ENCODE measurements at places on chromosomes 3 and 15.

DNA sequence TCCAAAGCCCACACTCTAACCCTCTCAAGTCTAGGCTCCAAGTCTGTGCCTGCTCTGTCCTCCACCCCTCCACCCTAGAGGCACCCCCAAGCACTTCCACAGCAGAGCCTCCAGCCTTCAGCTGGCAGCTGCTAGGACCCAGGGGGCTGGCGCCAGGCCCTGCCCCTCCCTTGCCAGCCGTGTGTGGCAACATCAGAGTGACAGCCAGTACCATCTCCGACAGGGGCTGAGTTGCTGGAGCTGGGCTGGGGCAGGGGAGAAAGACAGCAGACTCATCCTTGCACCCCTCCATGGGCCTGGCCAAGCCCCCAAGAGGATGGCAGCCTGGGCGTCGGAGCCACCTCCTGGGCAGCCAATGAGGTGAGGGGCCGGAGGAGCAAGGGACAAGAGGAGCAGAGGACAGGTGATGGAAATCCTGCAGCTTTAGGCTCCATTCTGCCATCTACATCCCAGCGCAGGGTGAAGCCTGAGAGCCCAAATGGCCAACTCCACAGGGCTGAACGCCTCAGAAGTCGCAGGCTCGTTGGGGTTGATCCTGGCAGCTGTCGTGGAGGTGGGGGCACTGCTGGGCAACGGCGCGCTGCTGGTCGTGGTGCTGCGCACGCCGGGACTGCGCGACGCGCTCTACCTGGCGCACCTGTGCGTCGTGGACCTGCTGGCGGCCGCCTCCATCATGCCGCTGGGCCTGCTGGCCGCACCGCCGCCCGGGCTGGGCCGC lies at the start of gene GPR62:
Gene GPR62 (plus strand): TSS at position 207 of the 718 bp plus-strand sequence. CDS start 272 bp downstream, at position 479.
- no peak for DNase-seq

- DNase-seq = no peak
These were observed 153.8 kb upstream of the RAP2B start for GRCh38 chr3:153008226-153008625.

- no peak for DNase-seq
These were observed 5.1 kb upstream of the DNAJA4 start for GRCh38 chr15:78259232-78259631.

DNA sequence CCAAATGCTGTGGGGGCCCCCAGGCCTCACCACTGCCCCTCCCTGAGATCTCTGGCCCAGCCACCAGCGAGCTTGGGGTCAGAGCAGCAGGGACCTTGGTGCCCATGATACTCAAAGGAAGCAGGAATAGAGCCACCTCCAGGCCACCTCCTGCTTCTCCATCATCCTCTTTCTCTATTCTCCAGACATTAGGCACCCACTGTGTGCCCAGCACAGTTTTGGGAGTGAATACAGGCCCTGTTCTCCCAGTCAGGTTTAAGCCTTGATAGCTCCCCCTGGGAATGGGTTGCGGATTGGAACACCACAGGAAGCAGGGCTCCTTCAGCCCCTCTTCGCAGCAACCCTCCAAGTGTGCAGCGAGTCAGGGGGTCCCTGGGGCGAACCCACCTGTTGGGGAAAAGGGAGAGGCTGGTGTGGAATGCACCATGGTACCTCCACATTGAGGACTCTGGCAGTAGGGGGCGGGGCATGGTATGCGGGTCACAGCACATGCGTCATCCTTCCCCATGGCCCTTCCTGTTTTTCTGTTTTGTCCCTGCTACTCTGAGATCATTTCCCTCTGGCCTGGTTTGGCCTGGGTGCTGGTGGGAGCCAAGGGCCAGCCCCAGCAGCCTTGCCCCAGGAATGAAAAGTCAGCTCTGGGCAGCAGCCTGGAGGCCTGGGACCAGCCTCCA lies 14.2 kb upstream of the SEMA3B start:
- no peak for DNase-seq

DNA sequence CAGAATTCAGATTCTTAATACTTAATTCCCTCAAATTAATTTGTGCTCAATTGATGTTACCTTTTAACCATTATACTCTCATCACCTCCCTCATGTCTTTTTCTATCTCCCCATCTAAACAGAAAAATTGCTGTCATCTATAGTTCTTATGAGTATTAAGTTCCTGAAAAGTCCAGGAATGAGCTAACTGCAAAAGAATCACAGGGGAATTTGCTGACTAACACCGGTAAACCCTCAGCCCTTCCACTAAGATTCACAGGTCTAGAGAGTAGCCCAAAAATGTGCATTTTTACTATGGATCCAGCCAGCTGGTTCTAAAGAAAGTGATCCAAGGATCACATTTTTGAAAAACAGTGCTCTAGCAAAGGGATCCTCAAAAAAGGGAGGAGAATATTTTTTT lies 67.0 kb downstream of the SETD2 start:
- no peak for DNase-seq

DNA sequence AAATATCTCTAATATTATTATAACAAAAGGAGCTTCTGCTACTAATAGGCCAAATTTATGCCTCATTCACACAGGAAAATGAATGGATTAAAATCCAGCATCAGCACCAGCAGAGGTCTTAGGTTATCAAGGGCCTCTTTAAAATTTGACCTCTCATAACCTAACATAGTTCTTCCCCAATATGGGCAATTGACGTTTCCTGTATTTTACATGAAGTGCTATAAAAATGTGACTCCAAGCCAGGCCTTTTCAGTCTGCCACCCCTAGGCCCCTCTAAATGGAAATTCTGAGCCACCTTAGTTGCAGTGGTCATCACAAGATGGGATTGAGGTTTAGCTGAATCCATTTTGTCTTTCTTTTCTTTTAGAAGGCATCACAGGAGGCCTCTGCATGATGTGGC lies 70.1 kb downstream of the CASR start:
- no peak for DNase-seq

DNA sequence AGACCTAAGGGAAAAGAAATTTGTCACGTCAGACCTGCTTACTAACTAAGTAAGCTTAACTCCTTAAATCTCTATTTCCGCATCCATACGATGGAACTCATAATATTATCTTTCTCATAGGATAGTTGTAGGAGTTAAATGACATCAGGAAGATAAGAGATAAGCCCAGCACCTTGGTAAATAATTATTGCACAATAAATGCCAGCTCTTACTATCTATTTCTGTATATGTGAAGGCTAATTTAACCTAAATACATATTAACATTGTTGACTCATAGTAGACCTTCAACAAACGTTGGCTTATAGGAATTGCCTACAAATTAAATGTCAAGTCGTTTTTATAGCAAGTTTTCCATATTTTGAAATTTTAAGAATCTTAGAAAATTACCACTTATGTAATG lies 709.0 kb downstream of the CADM2 start:
- DNase-seq = no peak

DNA sequence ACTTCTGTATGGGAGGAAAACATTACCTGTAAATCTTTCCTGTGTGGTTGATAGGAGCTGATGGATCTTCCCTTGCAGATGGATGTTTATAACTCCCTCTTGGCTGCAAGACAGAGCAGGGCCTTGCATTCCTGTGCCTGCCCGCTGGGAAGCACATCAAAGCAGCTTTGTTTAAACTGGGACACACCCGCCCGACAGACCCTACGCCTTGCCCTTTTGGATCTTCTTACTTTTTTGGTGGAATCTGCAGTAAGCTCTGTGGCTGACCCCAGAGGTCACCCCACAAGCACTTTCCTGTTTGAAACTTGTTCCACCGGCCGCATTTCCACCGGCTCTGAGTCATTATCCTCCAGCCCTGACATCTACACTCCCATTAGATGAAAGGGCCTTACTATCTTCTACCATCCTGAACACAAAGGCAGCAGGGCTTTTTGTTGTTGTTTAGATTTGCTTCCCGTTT lies 244.1 kb upstream of the STT3B start:
- DNase-seq = no peak

GRCh38 chr15:39213385-39213840 lies 367.5 kb upstream of the THBS1 start:
- DNase-seq = no peak

DNA sequence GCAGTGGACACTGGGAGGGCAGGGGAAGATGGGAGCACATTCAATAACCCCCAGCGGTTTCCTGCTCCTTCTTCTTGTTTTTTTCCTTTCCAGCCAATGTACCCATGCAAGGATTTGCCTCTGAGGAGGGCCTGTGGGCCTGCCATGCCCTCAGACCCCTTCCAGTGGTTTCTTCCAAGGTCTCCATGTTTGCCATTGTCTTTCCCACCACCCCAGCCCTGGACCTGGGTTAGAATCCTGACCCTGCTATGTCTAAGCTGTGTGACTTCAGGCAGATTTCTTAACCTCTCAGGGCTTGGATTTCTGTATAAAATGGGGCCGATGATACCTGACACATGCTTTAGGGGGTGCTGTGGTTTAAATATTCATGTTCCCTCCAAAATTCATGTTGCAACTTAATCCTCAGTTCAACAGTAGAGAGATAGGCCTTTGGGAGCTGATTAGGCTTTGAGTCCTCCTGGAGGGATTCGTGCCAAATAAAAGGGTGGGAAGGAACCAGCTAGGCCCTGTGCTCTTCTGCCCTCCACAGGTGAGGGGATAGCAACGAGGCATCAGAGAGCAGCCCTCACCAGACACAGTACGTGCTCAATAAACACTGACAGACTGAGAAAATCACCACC lies 46.3 kb upstream of the FLNB start:
- DNase-seq = no peak

GRCh38 chr3:110708156-110708555 lies 363.5 kb upstream of the NECTIN3 start:
- no peak for DNase-seq

GRCh38 chr3:78979028-78979427 lies 788.8 kb downstream of the ROBO1 start:
- no peak for DNase-seq

DNA sequence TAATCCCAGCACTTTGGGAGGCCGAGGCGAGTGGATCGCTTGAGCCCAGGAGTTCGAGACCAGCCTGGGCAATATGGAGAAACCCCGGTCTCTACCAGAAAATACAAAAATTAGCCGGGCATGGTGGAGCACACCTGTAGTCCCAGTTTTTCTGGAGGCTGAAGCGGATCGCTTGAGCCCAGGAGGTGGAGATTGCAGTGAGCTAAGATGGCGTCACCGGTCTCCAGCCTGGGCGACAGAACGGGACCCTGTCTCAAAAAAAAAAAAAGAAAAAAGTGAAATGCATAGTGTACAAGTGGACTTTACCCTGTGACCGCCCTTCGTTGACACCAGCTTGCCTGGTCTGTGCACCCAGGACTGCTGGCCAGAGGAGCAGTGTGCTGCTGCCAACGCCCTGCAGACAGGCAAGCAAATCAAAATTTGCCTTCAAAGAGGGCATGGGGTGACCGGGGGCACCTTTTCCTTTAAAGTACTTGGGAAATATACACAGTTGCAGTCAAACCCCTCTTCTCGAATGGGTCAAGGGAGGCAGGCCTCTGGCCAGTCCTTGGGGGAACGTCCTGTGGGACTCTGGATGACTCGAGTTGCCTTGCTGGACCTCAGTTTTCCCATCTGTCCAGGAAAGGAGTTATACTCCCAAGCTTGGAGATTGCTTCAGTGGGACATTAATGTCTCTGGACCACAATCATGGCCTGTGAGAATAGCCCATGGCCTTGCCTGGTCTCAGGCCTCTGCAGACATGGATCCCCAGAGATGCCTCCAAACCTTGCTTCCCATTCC lies 1.0 kb downstream of the XYLB start:
- DNase-seq = no peak

DNA sequence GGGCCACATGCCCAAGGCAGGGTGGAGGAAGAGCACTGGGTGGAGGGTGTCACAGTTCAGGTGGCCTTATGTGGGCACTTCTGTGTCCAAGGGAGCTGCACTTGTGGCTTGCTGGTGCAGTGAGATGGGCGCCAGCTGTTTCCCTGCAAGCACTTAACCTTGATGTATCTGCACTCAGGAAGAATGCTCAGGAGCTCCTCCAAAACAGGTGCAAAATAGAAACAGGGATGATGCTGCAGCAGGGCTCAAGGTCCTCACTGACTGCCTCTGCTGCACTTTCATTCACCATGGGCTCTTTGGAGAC lies 151.3 kb downstream of the CADPS start:
- DNase-seq = no peak

DNA sequence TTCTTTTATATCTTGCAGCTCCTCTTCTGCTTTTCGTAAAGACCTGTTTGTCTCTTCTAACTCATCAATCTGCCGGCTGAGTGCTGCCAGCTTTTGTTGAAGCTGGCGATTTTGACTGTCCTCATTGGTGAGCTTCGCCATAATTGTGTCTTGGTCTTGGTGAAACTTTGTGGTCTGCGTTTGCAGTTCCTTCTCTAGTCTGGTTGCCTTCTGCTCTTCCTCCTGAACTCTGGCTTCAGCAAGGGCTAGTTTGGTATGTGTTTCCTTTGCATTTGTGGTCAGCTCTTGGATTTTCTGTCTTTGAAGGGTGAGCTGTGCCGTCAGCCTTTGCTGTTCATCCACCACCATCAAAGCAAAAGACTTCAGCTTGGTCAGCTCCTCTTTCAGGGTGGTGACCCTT lies 32.9 kb downstream of the CMSS1 start:
- no peak for DNase-seq

- no peak for DNase-seq
These were observed 13.3 kb upstream of the DRD3 start for GRCh38 chr3:114192136-114192535.

GRCh38 chr3:12707449-12707848 lies 43.5 kb upstream of the RAF1 start:
- peak; percentile 29 for DNase-seq

- DNase-seq = no peak
These were observed 22.1 kb downstream of the HDAC11 start for GRCh38 chr3:13501958-13502790.

- DNase-seq = no peak
These were observed 29.0 kb downstream of the CPOX start for GRCh38 chr3:98564282-98565005.

- no peak for DNase-seq
These were observed 88.8 kb upstream of the C3orf80 start for GRCh38 chr3:160136421-160136820.

- DNase-seq = no peak
These were observed 5.2 kb upstream of the SIN3A start for GRCh38 chr15:75456710-75457109.

- DNase-seq = no peak
These were observed 41.9 kb downstream of the SIDT1 start for GRCh38 chr3:113574213-113574612.

GRCh38 chr3:197181741-197182140 lies 116.7 kb downstream of the DLG1 start:
- DNase-seq = no peak

- DNase-seq = no peak
These were observed 91.8 kb downstream of the GHSR start for GRCh38 chr3:172356427-172356826.

GRCh38 chr15:56490461-56490860 lies 25.5 kb upstream of the MNS1 start:
- no peak for DNase-seq

All from SIG-M5 (cell line).